ENCODE measurements at places on chromosomes 3 and 15. TPM values are rescaled to one million over a fixed set of nuclear protein-coding genes. Genes with fewer than 3 reads are reported as not detected.

The AMIGO3 gene
- 4.8 TPM for polyA plus RNA-seq

The PLD1 gene
- 11.7 TPM for polyA plus RNA-seq

The UNC45A gene
- 27.1 TPM for polyA plus RNA-seq

The HTR3E gene
- 0.14 TPM for polyA plus RNA-seq

The GOLGA6A gene
- 0.08 TPM for polyA plus RNA-seq

The UACA gene
- polyA plus RNA-seq: 127 TPM

The LSAMP gene
- polyA plus RNA-seq: 8.6 TPM

The SNTN gene
- polyA plus RNA-seq: not detected

The SERINC4 gene
- polyA plus RNA-seq: 0.90 TPM

The PLA2G4B gene
- polyA plus RNA-seq: 7.0 TPM

The ITIH4 gene
- 38.3 TPM for polyA plus RNA-seq

The DZIP3 gene
- 17.8 TPM for polyA plus RNA-seq

The SCN5A gene
- polyA plus RNA-seq: 4.1 TPM

The SV2B gene
- polyA plus RNA-seq: 3.9 TPM

The IL5RA gene
- polyA plus RNA-seq: not detected

The PXK gene
- 17.7 TPM for polyA plus RNA-seq
